Activated CD8-positive, alpha-beta memory T cell treated with anti-CD3 and anti-CD28 coated beads for 24 hours (primary cell): ENCODE measurements at places on chromosomes 4 and X.

- no peak for DNase-seq
Observed at GRCh38 chr4:48139691-48140090, 5.6 kb upstream of the TXK start.

GRCh38 chrX:15943391-15943790 lies 88.8 kb upstream of the AP1S2 start:
- DNase-seq = no peak

GRCh38 chr4:145183023-145183422 lies 2.6 kb upstream of the OTUD4 start:
- no peak for DNase-seq

GRCh38 chr4:137370206-137370633 lies 162.1 kb downstream of the PCDH18 start:
- DNase-seq = no peak

DNA sequence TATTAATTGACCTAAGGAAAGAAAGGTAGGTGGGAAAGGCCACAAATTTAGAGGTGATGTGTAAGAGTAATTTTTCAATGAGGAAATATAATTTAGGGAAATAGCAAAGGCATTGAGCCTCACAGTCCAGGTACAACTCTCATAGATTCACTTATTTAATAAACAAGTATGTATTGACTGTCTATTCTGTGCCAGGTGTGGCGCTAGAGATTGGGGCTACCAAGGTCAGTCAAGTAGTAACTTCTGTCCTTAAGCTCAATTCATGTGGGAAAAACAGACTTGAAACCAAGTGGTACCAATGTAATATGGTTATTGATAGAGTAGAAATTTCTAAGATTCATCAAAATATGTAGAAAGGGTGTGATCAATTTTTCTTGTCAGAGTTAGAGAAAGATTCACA lies 257.5 kb downstream of the C4orf33 start:
- no peak for DNase-seq

DNA sequence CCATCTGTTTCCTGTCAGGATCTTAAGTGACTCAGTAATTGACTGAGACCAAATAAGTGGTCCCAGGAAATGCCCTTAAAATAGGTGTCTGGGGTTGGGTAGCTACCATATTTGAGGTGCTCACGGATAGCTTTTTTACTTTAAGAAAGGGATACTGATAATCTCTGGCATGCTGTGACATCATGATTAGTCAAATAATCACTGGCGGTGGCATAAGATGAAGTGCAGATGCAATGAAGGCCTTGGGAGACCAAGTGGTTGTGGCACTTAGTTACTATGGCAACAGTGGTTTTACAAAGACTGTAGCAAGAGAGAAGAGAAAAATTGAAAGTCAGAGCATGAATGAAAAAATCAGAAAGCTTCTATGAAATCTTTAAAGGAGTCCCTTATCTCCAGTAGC lies 114.5 kb upstream of the SLIT2 start:
- DNase-seq = no peak

- DNase-seq = no peak
Observed at GRCh38 chrX:12332786-12333347, 194.6 kb downstream of the FRMPD4 start.

DNA sequence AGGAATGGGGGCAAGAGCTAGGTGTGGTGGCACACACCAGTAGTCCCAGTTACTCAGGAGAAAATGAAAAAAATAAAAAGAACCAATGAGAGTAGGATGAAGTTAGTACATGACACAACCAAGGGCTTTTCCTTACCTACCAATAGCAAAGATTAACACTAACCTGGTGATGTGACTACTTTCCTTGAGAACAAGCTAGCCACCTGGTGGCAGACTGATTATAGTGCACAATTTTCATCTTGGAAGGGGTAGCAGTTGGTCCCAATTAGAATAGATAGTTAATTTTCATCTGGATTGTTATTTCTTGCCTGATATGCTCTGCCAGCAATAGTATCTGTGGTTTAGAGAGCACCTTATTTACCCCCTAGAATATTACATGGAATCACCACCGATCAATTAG lies 1216.8 kb upstream of the PABPC4L start:
- DNase-seq = no peak

- no peak for DNase-seq
Observed at GRCh38 chr4:85209161-85209560, 242.7 kb upstream of the WDFY3 start.

DNA sequence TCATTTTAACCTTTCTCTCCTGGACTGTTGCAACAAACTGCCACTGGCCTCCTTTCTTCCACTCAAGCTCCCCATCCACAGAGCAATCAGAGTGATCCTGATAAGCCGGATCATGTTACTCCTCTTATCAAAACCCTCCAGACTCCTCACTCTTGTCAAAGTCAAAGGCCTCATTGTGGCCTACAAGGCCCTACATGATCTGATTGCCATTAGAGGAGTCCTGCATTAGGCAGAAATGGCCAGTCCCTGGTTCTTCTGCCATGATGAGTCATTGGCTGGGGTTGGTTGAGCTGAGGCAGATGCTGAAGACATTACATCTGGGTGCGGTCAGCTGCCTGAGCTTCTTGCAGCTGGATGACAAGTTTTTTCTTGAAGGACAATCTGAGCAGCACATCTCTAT lies 32.7 kb upstream of the CASK start:
- DNase-seq = no peak

DNA sequence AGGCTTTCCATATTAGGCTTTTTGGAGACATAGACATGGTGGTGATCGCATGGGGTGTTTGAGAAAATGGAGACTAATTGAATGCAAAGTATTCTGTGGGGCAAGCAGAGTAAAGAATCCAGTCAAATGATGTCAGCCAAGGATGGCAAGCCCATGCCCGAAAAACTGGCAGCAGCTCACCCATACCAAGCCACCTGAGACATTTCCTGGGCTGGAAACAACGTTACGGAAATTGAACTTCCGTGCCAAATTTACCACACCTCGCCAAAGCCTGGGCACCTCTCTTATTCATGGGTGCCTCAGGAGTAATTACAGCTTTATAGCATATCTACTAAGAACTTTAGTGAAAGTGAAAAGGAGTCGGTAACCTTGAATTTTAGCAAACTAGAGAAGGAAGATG lies 166.4 kb downstream of the CBR4 start:
- DNase-seq = no peak

DNA sequence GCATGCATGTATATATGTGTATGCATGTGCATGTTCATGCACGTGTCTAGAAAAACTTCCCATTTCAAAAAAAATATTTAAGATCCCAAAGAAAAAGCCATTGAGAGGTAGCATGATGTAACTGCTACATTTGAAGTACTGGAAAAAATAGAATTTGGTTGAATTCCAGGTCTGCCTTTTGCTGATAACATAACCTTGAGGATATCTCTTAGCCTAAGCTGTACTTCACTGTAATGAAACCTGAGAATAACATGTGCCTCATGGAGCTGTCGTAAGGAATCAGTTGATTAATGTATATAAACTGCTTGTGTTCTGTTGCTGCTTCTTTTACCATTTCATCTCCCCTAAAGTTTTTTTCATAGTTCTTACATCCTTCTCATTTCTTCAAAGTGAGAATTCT lies 351.8 kb downstream of the GRIA2 start:
- DNase-seq = no peak

DNA sequence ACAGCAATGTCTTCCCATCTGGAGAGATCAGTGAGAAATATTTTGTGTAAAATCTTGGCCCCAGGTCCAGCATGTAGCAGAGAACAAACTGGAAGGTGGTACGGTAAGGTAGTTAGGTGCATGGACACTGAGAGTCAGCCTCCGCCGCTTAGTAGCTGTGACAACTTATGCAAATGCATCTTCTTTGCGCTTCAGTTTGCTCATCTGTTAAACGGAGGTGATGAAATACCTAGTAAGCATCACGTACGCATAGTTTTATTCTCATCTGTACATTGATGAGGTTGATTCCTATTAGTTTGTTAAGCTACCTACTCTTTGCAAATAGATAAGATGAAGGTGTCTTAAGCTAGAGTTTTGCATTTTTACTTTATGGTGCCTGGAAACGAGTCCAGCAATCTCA lies 80.0 kb upstream of the MSX1 start:
- no peak for DNase-seq

- DNase-seq = no peak
Observed at GRCh38 chrX:39808471-39808917, 289.3 kb downstream of the BCOR start.

- DNase-seq = no peak
Observed at GRCh38 chr4:54475546-54475945, 182.2 kb upstream of the KIT start.

GRCh38 chr4:657834-658667 lies 16.0 kb downstream of the ATP5ME start:
- DNase-seq = no peak

DNA sequence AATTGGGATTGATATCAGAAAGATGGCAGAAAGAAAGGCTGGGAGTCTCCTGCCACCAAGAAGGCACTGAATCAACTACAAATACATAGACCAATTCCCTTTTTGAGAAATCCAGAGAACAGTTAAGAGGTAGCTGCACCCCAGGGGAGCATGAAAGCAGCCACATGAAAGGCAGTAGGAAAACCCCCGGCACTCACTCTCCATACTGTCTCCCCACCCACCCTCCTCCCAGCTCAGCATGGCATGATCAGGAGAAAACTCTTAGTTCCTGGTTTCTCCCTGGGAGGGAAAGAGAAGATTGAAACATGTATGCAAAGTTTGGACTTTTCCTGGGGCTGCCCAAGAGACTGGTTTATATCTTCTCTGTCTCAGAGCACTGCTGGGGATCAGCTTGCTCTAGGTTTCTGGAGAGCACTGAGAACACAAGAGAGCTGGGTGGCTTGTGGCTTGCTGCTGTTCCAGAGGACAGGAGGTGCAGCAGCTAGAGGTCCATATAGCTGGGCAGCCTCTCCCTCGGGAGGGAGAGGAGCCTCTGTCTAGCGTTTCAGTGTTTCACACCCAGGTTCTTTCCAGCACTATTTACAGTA lies 305.7 kb downstream of the PDGFC start:
- no peak for DNase-seq

DNA sequence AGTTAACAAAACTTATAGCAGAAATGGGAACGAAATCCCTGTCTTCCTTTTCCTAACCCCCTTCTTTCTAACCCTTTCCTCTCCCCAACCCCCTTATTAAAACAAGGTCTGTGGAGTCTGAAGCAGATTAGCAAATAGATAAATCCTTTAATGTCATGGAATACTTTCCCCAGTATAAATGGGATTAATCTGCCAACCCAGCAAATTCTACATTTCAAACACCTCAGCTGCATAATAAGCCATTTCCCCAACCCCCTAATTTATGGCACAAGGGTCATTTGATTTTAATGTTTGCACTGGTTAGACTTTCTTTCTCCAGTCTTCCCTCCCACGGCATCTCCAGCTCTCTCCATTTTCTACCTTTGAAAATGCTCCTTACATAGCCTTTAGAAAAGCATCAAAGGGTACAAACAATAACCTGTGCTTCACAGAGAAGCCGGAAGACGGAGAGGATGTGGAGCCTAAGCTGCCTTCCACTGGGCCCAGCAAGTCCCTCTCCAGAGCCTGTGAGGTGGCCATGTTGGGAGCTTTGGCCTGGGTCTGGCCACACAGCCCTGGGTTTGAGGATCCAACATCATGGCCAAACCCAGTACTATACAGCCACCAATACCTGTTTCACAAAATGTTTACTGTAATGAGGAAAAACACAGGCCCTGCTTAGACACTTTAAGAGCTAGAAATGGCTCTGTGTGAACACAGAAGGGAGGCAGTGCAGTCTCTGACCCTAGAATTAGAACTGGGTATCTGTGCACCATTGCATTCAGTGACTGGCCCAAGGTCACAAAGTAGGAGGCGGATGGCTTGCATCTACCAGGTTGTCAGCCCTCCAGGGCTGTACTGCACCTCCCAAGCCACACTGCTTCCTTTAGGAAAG lies 56.9 kb upstream of the SPRY1 start:
- DNase-seq = no peak

GRCh38 chr4:91127831-91128230 lies 1000.6 kb downstream of the CCSER1 start:
- DNase-seq = no peak

DNA sequence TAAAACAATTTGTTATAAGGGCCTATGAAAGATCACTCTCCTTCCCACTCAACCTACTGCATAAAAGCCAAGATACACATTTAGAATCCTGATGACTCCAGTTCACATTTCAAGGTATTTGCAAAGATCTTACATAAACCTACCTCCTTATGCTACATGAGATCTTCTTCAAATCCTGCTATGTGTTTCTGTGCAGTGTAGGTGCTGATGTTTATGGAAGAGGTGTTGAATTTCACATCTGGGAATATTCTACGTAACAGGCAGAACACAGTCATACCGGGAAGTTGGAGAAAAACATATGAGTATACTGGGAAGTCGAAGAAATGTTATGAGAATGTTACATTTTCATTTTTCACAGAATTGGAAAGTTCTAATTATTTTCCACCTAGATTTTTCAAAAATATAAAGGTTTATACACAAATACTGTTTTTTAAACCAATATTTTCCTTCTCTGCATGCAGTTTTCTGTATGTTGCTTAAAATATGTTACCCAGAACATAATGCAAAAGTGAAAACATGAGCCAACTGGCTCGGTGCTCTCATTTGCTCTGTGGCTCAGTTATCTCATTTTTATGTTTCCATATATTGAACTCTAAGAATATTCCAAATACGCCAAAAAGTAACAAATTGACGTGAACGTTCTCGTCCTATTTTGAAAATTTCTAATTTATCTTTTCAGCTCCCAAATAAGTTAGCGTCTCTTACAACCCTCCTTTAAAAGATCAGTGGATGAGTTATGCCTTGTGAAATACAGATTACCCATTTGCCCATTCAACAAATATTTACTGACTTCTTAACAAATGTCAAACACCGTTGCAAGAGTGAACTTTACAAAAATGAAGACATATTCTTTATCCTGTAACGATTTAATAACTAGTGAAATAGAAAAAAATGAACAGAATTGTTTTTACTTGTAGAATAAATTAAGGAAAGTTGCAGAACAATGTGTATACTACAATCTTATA lies 899.3 kb downstream of the STIM2 start:
- no peak for DNase-seq

- no peak for DNase-seq
Observed at GRCh38 chrX:867966-868647, 237.5 kb downstream of the SHOX start.

- no peak for DNase-seq
Observed at GRCh38 chr4:147730333-147730732, 1.6 kb upstream of the ARHGAP10 start.

DNA sequence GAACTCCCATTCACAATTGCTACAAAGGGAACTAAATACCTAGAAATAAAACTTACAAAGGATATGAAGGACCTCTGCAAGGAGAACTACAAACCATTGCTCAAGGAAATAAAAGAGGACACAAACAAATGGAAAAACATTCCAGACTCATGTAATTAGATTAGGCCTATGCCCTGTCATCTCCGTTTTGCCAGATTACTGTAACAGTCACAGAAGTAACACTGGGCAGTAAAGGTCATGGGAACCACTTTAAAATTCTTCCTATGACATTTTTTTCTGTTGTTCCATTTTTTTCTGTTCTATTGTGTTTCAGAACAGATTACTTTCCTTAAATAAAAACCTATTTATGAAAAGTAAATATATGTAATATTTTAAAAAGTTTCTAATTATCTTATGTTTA lies 199.4 kb upstream of the CENPE start:
- DNase-seq = no peak

DNA sequence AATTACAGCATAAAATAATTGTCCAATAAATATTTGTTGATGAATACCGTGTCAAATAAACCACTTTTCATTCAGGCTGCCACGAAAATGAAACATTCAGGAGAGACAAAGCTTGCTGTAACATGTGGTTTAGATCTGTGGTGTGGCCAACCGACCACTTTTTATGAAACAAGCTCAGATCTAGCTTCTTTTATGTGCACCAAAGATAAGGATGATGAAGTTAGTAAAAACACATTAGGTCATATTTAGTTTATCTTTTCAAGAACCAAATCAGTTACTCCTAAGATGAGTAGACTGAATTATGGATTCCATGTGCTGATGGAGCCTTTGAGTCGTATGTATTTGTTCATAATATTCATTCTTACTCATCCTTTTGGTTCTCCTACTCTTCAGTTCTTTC lies 35.8 kb downstream of the STOX2 start:
- DNase-seq = no peak
